ENCODE measurements at places on chromosomes 2 and 18. TPM values are rescaled to one million over a fixed set of nuclear protein-coding genes. Genes with fewer than 3 reads are reported as not detected.

Gene CDH20
- not detected for polyA plus RNA-seq

Gene RAB6C
- 0.07 TPM for polyA plus RNA-seq

Gene TRIM54
- 0.31 TPM for polyA plus RNA-seq

Gene CHRNG
- polyA plus RNA-seq, result 0.35 TPM

Gene ERMN
- polyA plus RNA-seq, result not detected

Gene SCTR
- 48.8 TPM for polyA plus RNA-seq

Gene FBXO36
- polyA plus RNA-seq, result 1.9 TPM

Gene RUFY4
- polyA plus RNA-seq, result 0.25 TPM

Gene COL4A4
- 0.19 TPM for polyA plus RNA-seq

Gene CLHC1
- polyA plus RNA-seq, result 3.2 TPM

Gene TCF23
- polyA plus RNA-seq, result not detected

Gene CPO
- 3.9 TPM for polyA plus RNA-seq

Gene ANKRD36B
- 4.5 TPM for polyA plus RNA-seq

Gene SKA1
- polyA plus RNA-seq, result not detected
